CD4-positive, alpha-beta T cell treated with Interleukin-12 subunit alpha and Interleukin-12 subunit beta, for 1 hour (primary cell): ENCODE measurements at places on chromosomes 7 and 10.

GRCh38 chr10:110723224-110723891, 79.2 kb downstream of the RBM20 start:
- DNase-seq, result no peak

- no peak for DNase-seq
Measured at GRCh38 chr10:82922046-82922445, 1047.1 kb downstream of the NRG3 start.

GRCh38 chr7:151925446-151926335, 30.6 kb upstream of the GALNTL5 start:
- DNase-seq, result no peak

- DNase-seq, result no peak
Measured at GRCh38 chr7:2948749-2949148, 94.9 kb downstream of the CARD11 start.

- DNase-seq, result no peak
Measured at GRCh38 chr7:102044641-102044983, 227.2 kb downstream of the CUX1 start.

DNA sequence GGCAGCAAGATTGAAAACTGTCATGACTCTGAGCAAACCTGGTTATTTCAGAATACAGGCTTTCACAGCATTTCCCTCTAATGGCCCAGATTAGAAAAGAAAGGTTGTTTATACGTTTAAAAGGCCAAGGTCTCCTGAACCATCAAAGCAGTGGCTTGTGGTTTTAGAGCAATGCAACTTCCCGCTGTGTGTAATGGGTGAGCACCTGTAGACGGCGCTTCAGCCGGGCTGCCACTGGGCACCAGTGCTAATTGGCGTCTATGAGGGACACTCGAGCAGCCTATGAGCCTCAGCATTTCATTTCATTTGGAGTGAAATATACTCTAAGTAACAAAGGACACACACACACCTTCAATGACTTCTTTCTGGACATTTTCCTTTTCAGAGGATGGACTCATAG, 671.0 kb upstream of the FZD8 start:
- no peak for DNase-seq

GRCh38 chr10:88254091-88254490, 329.0 kb downstream of the RNLS start:
- no peak for DNase-seq

- DNase-seq, result no peak
Measured at GRCh38 chr10:79070606-79071395, 2.0 kb downstream of the ZMIZ1 start.

DNA sequence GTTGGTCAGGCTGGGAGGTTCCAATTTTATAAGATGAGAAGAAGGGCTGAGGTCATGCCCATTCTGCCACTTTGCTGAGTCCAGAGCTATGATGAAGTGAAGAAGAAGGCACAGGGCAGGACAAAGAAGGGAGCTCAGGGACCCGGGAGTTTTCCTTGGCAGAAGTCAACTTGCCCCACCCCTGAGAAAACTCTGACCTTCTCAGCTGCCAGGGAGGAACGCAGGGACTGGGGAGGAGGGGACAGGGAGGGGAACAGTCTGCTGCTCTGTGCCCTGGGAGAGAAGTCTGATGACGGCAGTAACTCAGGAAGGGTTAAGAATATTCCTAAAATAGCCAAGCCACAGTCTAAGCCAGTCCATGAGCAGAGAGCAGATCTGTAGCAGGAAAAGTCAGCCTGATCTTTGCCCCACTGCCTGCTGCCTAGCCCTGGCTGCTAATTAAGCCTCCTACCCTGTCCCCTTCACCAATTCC, 11.7 kb downstream of the ADIRF start:
- DNase-seq, result no peak

DNA sequence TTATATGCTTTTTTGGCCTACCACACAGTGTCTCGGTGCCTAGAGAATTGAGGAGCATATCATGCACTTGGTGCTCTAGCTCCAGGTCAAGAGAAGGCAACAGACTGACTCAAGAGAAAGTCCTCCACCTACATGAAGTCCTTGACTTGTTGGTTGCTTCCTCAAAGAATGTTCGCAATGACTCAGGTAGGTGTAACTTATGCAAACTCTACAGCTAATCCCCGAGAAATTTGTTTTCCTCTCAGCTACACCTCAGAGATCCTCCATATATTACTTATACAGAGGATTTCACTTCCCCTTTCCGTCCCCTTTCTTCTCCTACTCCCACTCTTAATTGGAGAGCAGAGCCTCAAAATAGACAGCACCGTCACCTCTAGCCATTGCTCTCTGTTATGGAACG, 1013.1 kb downstream of the KCNMA1 start:
- DNase-seq, result no peak

GRCh38 chr10:77648472-77648871, 10.9 kb upstream of the KCNMA1 start:
- no peak for DNase-seq

DNA sequence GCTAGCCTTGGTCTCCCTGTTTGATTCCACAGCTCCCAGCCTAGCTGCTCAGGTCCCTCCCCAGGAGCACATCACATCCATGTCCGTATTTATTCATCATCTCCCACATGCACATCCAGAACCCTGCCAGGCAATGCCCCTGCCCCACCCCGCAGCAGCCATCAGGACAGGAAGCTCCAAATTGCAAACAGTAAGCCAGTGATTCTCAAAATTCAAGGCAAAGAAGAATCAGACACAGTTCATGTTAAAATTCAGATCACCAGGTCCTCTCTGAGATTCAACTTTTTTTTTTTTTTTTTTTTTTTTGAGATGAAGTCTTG, 17.7 kb downstream of the LRRC20 start:
- DNase-seq, result no peak

DNA sequence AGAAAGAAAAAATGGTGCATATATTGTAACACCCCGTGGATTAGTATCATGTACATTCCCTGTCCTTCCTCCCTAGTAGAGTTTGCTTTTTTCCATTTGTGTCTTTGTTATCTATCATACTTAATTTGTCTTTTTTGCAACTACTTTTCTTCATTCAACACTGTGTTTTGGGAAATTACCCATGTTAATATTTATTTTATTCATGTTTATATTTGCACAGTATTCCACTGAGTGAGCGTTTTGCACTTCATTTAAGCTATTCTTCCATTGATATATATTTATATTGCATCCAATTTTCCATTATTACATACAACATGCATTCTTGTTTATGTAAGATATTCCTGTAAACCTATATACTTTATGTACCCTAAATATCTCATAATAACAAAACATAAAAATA, 57.6 kb upstream of the FAM171A1 start:
- no peak for DNase-seq

GRCh38 chr10:75994357-75995040, 563.1 kb downstream of the LRMDA start:
- no peak for DNase-seq

DNA sequence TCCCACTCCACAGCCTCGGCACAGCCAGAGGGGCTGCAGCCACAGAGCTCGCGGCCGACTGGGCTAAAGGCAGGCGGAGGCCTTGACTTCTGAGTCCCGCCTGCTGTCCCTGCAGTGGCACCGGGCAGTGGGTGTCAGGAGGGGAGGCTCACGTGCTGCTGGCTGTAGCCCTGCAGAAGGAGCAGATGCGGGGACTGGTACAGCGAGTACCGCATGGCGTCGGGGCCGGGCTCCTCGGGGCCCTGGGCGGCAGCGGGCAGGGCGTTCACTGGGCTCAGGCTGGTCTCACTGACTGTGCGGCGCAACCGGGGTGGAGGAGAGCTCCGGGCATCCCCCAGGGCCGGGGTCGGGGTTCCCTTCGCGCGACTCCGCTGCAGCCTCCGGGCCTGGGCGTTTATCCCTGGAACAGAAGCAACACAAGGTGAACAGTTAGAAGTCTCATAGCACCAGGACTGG, 25.6 kb downstream of the PAPOLB start:
- DNase-seq, result no peak

DNA sequence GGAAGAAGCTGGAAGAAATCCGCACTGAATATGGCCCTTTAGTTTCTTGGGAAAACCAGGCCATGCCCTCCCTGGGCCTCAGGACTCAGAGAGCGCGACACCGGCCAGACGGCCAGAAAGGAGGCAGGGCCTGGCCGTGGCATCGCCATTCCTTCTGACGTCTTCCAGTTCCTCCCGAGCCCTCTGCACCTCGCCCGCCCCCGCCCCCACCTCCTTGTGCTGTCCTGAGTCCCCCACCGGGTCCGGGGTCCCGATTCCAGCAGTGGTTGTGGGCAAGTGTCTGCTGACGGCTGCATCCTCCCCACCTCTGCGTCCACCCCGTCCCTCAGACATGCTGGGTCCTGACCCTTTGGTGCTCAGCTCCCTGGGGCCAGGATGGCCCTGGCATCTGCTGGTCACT, 312.1 kb upstream of the SHH start:
- DNase-seq, result no peak

GRCh38 chr10:24344279-24344678, 135.3 kb downstream of the KIAA1217 start:
- no peak for DNase-seq

- no peak for DNase-seq
Measured at GRCh38 chr10:79488336-79488735, 24.0 kb upstream of the EIF5AL1 start.

- peak; percentile 23 for DNase-seq
Measured at GRCh38 chr10:119478111-119478802, 64.3 kb downstream of the RGS10 start.

DNA sequence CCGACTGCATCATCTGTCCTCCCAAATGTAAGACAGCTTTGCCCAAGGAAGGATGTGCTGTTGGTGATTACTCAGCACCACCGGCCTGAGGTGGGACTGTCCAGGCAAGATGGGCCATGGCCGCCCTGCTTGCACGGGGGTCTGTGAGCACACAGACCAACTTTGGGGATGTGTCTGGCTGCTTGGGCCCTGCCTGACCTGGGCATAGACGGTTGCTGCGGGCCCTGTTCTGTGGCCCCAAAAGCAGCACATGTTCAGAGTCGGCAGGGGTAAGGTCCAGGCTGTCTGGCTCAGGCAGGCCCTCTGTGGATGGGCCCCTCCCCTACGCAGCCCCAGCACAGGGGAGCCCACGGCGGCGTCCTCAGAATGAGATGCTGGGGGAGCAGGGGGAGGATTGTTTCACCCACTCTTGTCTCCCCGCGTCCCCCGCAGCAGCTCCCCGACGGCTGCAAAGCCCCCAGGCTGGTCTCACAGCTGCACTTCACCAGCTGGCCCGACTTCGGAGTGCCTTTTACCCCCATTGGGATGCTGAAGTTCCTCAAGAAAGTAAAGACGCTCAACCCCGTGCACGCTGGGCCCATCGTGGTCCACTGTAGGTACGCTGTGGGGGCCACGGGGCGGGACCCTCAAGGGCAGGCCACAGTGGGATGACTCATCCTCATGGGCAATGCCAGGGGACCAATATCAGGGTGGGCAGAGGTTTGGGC, 58.4 kb downstream of the MKI67 start:
- DNase-seq, result no peak

- DNase-seq, result no peak
Measured at GRCh38 chr7:136303162-136303561, 326.0 kb upstream of the MTPN start.

DNA sequence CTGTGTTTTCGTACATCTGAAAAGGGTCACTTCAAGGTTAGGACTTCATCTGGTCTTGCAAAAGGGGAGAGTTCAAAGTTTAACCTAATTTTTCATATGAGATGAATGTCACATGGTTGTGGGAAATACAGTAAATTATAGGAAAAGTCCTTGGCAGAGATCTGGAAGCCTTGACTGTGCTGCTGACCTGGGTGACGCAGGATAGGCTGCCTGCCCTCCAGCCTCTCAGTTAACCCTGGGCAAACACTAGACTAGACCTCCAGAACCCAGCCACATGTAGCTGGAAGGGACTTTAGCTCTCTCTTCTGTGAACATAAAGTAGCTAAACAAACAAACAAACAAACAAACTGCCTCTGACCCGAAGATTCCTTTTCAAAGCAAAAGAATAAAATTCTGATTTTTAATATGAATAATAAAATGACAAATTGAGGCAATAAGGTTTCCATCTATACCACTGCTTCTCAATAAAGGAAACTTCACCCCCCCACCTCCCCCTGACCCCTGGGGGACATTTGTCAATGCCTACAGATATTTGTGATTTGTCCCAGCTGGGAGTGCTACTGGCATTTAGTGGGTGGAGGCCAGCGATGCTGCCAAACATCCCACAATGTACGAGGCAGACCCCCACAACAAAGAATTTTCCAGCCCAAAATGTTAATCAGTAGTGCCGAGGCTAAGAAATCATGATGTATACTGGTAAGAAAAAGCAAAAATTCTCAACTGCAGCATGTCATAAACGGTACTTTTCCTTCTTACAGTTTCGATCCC, 75.2 kb upstream of the PRR15 start:
- no peak for DNase-seq

DNA sequence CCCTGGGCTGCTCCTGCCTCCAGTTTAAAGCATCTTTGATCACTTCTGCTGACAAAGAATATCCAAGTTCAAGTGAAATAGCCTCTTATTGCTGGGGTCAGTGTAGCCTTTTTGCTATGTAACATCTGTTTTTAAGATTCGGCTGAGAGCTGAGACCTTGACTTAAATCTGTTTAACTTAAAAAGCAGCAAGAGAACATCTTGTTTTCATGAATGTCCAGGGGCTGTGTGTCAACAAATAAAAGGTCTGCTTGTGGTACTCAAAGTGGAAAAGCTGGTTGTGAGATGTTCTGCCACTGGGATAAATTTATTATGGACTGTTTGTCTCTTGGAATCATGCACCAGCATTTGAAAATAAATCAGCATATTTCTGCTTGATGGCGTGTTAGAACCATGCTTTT, 73.2 kb downstream of the CALD1 start:
- DNase-seq, result no peak

GRCh38 chr7:207418-208129, 15.2 kb downstream of the FAM20C start:
- no peak for DNase-seq

GRCh38 chr7:99392046-99392445, 16.4 kb downstream of the PDAP1 start:
- no peak for DNase-seq

DNA sequence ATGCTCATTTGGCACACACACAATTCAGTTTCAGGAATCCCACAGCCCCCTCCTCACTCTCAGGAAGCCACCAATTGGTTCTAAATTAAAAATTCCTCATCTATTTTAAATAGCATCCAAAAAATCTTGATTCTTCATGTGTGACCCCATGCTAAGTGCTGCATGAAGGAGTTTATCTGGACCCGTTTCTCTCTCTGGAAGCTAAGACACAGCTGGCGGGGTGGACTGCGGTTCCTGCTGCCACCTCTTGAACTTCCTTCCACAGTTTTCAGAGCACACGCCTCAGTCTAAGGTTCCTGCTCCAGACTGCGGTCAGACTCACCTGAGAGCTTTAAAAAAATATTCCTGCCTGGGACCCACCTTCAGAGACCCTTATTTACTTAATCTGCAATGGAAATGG, 34.5 kb downstream of the LYZL1 start:
- DNase-seq, result no peak

DNA sequence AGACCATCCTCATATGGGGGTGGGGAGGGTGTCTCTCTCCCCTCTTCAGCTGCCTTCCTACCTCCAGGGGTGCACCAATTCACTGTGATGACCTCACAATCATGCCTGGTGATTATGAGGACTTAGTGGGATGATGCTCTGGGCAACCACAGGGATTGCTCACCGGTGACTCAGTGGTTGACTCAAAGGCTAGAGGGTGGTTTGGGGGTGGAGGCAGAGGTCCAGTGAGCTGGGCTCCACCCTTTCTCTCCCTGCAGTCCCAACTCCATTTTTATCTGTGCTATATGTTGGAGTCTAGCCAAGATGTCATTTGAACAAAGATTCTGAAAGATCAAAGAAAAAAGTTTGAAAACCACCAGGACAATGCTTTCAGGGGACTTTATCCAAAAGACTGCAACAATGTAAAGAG, 286.9 kb downstream of the KCNMA1 start:
- no peak for DNase-seq
